ENCODE measurements at places on chromosomes 16 and 17.
A peak's percentile ranks its signal among the peaks of the same experiment; 100 is the strongest.

GRCh38 chr16:1639282-1639681 lies 27.1 kb downstream of the CRAMP1 start:
- DNase-seq = no peak

- DNase-seq = no peak
Observed at GRCh38 chr16:72977127-72977526, 70.8 kb downstream of the ZFHX3 start.

DNA sequence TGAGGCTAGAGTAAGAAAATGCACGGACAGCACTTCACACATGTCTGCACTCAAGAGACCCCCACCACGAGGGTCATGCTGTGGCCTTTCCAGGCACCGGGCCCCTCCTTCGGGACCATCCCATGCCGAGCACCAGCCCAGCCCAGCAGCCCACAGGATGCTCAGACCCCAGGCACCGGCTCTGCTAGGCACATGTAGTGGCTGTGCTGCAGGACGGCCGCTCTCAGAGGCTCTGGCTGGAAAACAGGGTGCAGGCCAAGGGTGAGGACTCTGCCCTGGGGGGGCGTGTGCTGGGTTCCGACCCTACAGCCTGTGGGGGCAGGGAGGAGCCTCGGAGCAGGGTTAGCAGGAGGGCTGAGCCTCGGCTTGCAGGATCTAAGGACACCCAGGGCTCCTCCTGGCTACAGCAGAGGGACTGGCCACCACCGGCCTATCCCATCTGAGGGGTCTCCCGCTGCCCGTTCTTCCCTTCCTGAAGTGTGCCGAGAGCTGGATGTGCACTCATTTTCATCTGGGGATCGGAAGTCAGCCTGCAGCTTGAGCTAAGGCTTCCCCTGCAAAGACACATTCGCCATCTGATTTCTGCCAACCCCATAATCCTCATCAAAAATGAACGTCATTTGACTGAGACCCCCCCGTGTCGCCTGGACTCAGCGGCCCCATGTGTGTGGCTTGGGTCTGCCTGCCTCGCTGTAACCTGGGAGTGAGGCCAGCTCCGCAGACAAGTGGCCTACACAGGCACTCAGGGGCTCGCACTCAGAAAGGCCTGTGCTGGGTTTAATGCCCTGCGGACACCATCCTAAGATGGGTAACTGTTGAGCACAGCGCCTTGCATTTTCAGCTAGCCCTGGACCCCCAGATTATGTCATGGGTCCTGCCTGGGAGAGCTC lies 293.1 kb upstream of the FOXF1 start:
- no peak for DNase-seq

- peak; percentile 13 for DNase-seq
Observed at GRCh38 chr16:88287219-88287618, 95.5 kb upstream of the ZNF469 start.

DNA sequence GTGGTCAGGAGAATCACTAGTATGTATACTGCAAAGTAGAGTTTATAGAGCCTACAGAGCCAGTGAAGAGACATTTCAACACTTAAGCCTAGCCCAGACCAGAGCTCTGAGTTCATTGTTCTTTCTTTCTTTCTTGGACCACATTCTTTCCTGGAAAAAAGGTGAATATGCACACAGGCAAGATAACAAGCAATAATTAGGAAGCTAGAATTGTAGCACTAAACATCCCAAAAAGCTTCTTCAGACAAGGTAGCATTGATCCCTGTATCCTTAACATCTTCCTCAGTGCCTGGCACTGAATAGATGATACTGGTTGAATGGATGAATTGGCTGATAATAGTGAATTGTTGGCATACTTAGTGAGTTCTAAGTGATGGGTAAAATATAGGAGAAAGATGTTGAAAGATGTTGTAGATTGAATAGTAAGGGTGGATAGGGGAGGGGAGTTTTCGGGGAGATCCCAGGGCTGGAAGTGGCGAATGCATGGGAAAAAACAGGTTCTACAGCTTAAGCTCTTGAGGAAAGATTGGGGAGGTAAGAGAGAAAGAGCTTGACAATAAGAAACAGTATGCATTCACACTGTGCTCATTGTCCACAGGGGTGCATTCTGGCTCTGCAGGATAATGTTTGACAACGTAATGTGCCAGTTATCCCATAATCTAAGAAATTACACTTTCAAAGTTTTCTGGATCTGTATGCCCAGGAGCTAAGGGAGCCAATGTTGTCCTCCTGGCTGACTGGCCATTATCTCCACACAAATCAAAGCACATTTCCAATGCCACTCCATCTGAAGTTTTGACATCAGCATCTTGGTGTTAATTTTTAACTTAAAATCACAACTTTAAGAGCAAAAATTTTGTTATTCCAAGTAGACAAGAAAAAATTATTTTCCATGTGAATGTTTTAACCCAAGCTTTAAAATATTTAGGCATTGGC lies 35.6 kb downstream of the TUBD1 start:
- DNase-seq = no peak

GRCh38 chr17:12302711-12303110 lies 282.0 kb downstream of the MAP2K4 start:
- no peak for DNase-seq

- no peak for DNase-seq
Observed at GRCh38 chr17:21282231-21282630, 2.3 kb upstream of the MAP2K3 start.

DNA sequence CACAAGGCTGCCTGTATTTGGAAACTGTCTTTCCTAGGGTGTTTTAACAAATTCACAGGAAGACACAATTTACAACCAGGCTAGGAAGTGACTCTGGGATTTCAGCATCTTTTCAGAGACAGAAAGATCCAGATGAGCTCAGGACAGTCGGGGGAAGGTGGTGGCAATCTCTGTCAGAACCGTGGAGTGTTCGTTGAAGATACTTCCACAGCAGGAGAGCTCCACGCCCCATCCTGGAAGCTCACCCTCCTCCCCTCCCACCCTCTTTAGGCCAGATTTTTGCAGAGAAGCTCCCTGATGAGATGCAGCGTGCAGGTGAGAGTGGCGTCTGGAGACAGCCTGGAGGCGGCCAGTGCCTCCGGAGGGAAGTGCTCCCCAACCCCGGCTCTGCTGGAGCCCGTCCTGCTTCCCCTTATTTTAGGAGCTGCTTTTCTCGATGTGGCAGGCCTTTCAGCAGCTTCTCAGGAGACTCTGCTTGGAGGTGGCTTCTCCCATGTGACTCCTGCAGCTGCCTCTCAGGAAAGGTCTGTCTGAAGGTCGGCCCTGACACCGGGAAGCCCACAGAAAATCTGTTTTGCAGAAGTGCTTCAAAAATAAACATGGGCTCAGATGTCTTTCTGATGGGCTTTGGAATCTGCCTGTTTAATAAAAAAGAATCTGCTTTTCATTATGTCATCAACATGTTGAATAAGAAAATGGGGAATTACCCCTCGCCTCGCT lies 186.4 kb upstream of the CHMP6 start:
- no peak for DNase-seq

GRCh38 chr17:17073581-17074403 lies 31.5 kb downstream of the MPRIP start:
- DNase-seq = no peak

GRCh38 chr16:59527206-59527997 lies 793.3 kb upstream of the GOT2 start:
- no peak for DNase-seq

GRCh38 chr17:40322358-40323315 lies 13.7 kb downstream of the RARA start:
- peak; percentile 93 for DNase-seq

- no peak for DNase-seq
Observed at GRCh38 chr17:67632141-67632540, 85.6 kb upstream of the NOL11 start.

- no peak for DNase-seq
Observed at GRCh38 chr16:23222929-23223328, 40.4 kb downstream of the SCNN1G start.

DNA sequence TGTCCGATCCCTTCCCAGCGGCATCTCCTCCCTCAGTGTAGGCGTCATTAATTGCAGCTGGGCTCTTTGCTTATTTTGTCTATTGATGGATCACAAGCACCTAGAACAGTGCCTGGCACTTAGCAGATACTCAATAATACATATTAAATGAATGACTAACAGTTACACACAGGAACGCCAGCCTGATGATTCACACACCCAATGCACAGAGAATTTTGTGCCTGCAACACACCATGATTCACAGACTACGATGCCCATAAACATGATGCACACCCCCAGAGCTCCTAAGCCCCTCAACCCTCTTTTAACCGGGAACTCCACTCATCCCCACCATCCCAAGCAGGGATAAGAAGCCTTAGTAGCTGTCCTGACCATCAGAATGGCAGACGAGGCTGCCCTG lies 66.6 kb upstream of the TMEM97 start:
- no peak for DNase-seq

- no peak for DNase-seq
Observed at GRCh38 chr17:76579281-76579680, 6.4 kb downstream of the ST6GALNAC2 start.

GRCh38 chr16:17475104-17475503 lies 4.3 kb upstream of the XYLT1 start:
- DNase-seq = peak; percentile 77
